Renal pelvis (tissue), 12 donors: ENCODE measurements at places on chromosomes 3 and 15.
A peak's percentile ranks its signal among the peaks of the same experiment; 100 is the strongest.

GRCh38 chr15:25900901-25901300, 37.8 kb upstream of the ATP10A start:
- DNase-seq, result no peak

- DNase-seq, result peak; percentile 52
Observed at GRCh38 chr3:195859061-195859845, 47.5 kb upstream of the MUC4 start.

DNA sequence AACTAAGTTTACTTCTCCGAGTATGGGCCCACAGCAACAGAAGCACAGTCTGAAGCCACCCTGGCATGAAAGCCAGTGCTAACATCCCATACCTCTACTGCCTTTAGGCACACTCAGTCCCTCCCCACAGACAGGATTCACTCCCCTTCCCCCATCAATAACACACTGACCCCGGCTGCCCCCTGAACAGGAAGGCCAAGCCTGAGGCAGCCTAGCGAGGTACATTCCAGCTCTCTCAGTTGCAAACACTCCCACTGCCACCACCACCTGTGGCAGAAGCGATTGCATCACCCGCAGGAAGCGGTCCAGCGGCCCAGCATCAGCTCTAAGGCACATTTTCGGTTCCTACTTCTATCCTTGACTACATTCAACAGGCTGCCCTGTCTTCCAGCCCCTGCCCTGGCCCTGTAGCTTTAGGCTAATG, 7.0 kb upstream of the BMF start:
- DNase-seq, result no peak

DNA sequence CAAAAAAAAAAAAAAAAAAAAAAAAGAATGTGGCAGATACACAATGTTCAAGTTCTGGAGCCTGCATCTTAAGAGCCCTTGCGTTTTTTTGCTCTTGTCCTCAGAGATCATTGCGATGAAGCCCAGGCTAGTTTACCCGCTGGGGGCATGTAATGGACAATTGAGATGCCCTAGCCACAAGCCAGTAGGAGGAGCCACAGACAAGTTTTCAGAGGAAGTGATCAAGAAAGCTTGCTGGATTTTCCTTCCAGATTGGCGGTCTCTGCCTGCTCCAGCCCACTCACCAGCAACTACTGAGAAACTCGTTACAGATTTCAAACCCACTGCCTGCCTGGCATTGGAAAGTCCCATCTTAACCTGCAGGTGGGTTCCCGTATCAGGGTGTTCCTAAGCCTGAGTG, 192.1 kb upstream of the EOMES start:
- DNase-seq, result no peak

DNA sequence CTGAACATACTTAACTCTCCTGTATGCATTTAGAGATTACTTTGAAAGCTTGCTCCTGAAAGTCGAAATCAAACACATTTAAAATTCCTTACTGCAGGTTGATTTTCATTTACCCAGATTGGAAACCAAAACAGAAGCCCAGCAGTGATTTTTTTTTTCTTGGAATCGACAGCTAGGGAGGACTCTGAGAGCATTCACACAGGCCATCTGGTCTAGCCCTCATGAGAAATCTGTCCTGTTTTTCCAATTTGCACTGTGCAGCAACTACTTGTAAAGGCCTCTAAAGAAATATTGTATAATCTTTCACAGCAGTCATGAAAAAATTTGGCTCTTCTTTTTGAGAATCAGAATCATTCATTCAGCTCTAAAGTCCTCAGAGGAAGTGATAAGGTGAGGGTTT, 179.2 kb downstream of the KCNAB1 start:
- DNase-seq, result no peak

DNA sequence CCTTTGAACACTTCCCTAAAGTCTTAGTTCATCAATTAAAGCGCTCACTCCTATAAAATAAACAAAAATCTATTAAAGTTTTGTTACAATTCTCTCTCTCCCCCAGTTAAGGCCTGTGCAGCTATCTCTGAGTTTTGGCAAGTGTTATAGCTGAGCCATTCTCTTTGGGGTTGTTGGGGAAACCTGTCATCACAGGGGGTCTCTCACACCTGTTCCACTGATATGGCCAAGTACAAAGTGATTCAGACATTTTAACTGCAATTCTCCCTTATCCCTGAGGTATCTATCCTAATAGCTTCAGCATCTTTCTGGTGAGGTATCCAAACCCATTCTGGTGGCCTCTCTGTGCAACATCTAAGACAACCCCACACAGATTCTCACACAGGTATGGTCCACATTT, 116.4 kb downstream of the UNC13C start:
- no peak for DNase-seq

GRCh38 chr3:111828530-111828929, 30.5 kb upstream of the PHLDB2 start:
- no peak for DNase-seq

DNA sequence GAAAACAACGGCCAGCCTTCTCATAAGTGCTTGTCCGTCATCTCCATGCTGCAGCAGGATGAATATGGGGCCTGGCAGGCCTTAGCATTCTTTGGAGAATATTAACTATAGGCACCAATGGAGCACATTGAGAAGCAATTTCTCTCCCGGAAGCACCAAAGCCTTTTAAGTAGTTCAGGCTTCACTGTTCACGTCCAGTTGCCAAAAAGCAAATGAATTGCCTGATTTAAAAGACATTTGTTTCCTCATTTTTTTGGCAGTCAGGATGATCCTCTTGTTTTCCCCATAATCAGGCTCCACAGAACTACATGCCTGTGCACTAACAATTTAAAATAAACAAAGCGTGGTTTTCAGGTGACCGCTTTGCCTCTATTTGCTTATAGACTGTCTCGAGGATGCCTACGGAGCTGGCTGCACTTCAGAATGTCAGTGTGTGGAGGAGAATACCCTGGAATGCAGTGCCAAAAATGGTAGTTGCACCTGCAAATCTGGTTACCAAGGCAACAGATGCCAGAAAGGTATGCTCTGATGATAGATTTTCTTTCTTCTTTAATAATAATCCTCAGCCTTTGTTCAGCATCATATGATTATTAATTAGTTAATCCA, 725.2 kb upstream of the GOLIM4 start:
- DNase-seq, result no peak

- DNase-seq, result no peak
Observed at GRCh38 chr3:113136071-113136470, 75.3 kb upstream of the BOC start.

DNA sequence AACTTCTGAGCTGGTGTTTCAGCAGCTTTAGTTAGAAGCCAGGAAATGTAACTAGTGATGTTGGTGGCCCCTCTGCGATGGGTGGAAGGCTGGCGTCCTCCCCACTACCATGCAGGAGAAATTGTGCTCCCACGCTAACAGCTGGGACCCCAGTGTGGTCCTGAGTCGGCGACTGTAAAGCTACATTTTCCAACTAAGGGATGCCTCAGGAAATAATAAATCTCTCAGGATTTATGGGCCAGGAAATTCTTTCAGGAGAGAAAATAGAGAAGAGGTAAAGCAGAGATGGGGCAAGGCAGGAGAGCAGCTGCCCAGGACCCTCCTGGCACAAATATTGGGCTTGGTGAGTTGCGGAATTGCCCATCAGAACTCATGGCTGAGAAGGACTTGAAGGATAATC, 186.9 kb downstream of the OPA1 start:
- DNase-seq, result peak; percentile 81

DNA sequence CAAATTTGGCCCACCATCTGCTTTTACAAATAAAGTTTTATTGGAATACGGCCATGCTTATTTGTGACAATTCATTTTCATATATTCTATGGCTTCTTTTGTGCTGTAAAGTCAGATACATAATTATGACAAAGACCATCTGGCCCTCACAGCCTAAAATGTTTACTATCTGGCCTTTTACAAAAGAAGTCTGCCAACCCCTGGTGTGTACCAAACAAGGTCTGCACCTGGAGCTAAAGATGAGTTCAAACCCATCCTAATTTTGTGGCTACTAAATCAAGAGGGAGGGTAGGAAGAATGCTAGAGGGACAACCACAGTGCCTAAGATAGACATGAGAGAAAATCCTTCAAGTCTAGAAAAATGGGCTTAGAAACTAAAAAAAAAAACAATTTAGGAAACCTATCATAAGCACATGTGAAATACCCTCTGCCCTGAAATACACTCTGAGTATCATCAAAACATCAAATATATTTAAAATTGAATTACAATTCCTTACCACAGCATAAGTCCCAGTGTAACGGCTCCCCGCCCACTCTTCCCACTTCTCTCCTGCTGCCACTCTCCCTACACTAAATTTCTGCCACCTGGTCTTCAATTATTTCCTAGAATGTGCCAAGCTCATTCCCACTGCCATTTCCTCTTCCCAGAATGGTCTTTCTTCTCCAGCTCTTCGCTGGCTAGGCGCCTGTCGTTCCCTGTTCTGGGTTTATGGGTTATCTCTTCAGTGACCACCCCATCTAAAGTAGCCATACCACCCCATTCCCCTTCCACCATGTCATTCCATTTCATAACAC, 950.7 kb upstream of the CFAP20DC start:
- no peak for DNase-seq

DNA sequence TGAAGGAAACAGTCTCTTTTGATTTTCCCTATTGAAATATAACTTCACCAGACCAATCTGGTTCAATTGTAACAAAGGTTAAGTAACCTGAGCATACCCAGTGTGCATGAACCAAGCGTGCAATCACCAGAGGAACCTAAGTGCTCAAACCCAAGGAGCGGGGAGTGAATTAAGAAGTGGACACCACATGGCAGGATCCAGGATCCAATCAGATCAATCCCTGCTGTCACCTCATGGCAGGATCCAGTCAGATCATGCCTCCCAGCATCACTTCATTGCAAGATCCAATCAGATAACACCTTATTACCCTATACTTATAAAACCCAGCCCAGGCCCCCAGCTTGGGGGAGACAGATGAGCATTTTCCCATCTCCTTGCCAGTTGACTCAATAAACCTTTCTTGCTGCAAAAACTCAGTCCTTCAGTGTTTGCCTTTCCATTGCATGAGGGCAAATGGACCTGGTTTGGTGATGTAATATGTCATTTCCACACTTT, 38.9 kb upstream of the RNU6-1 start:
- no peak for DNase-seq

- no peak for DNase-seq
Observed at GRCh38 chr3:57079474-57079831, 19.0 kb downstream of the SPATA12 start.

GRCh38 chr3:160434071-160434470, 15.5 kb downstream of the TRIM59 start:
- no peak for DNase-seq

GRCh38 chr15:91855241-91855640, 1.7 kb downstream of the SLCO3A1 start:
- DNase-seq, result no peak

GRCh38 chr15:58980351-58980939, 7.0 kb upstream of the RNF111 start:
- DNase-seq, result peak; percentile 31

DNA sequence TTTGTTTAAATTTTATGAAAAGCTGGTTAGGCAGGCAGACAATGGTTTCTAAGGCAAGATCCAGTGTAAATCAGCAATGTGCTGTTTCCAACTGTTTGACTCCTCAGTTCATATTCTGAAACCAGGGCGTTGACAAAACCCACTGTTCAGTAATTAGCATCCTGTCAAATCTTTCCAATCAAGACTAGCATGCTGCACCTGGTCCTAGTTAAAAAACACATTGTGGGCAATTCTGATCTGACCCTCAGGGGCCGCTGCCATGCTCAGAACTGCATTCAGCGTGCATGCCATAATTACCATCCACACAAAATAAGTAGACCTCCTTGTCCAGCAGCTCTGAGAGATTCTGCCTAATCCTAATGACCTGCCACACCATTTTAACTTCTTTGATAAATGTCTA, 20.9 kb upstream of the RBP1 start:
- DNase-seq, result no peak

DNA sequence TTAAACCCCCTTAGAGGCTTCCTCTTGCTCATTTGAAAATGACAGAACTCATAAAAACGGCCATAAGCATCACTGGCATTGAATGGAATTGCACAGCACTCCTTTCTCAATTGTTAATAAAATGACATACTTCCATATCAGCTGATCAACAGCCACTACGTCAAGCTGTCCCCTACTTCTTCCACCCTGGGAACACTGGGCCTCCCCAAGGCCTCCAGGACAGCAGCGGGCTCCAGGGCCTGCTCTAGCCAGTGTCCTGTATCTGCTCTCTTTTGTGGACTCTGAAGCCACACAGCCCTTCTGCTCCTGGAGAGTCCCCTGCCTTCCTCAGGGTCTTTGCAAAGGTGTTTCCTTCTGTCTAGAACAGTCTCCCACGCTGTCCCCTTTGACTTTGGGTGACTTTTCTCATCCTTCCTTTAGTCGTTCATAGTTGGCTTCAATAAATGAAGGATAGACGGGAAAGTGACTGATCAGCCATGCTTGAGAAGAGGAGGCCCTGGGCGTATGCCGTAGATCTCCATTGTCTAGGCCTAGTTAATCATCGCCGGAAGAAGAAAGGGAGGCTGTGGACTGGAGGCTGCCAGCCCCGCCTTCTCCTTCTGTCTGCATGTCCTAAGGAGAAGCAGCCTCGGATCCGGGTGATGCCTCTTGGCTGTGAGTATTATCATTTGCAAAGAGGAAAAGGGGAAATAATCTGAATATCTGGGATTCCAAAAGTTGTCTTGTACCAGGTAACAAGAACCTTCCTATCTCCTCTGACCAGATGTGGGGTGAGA, 4.7 kb upstream of the THSD4 start:
- no peak for DNase-seq

DNA sequence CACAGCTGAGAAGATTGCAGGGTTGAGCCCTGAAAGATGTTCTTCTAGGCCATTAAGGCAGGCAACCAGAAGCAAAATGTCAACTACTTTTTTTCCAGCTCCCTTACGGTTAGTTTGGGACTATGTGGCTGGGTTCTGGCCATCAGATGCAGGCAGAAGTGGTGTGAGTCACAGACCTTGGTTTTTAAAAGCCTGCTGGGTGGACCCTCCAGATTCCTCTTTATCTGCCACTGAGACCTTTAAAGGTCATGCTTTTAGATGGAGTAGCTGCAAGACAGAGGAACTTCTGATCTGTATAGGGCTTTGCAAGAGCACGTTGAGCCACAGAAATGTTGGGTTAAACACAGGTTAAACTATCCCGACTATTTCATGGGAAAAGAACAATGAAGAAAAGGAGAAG, 102.9 kb downstream of the CHST2 start:
- no peak for DNase-seq

- no peak for DNase-seq
Observed at GRCh38 chr3:172107403-172107802, 68.0 kb downstream of the FNDC3B start.

DNA sequence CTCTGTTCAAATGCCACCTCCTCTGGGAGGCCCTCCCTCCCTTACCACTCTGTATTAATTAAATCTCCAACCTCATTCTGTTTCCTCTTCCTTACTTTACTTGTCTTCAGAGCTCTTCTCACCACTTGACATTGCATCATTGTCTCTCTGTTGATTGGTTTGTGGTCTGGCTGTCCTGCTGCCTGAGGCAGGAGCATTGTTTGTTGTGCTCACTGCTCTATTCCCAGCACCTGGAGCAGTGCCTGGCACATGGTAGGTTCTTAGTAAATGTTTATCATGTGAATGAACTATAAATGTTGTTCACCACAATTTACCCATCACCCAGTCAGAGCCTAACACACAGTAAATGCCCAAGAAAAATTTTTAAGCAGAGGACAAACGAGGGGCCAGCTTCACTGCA, 6.7 kb upstream of the BFSP2 start:
- DNase-seq, result no peak
